ENCODE measurements at places on chromosomes 1 and 21.

DNA sequence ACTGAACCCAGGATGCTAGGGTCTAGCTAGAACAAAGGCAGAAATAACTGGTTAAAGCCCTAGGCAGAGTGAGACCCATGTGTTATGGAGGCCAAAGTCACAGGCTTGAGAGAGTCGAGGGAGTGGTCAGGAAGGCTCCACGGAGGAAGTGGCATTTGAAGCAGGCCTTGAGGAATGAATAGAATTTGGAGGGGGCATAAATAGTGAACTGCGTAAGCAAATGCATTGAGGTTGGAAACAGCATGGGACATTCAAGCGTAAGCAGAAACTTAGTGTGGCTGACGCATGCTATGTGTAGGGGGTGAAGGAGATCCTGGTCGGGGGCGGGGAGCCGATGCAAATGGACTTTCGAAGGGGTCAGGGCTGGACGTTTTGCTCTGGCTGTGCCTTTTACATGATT is 11.5 kb downstream of the AZIN2 start:
- no peak overlapping the region for H3K4me3 ChIP-seq
- DNase-seq, result no peak
- H3K27ac ChIP-seq, result no peak overlapping the region
- H3K27me3 ChIP-seq, result no peaks in the 10 kb centered on the region

- H3K27ac ChIP-seq, result peak overlapping the region; percentile 24
- no peak for DNase-seq
Measured at GRCh38 chr1:209729436-209729835, 24.8 kb downstream of the HSD11B1 start.

DNA sequence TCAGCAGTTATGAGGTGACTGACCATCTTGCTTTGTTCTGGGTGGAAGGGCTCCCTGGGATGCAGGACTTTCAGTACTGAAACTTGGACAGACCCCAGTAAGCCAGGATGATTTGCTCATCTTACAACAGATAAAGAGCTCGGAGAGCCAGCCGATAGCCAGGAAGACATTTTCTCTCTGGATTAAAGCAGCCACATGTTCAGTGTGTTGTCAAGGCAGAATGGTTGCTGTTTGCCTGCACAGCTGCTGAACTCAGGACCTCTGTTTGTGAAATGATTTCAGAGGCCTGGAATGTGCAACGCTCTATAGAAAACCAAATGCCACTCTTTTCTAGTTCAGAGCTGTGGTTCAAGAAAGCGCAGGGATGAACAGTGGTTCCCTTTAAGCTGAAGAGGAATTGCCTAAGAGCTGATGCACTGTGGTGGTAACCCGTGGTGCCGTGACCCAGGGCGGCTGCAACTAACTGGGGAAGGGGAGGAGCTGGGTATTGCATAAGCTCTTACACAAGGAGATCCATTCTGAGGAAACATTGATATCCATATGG is 40.7 kb downstream of the CASQ2 start:
- H3K27me3 ChIP-seq, result no peaks in the 10 kb centered on the region
- H3K27ac ChIP-seq, result no peak overlapping the region
- DNase-seq, result no peak
- H3K36me3 ChIP-seq, result no peaks in the 10 kb centered on the region

DNA sequence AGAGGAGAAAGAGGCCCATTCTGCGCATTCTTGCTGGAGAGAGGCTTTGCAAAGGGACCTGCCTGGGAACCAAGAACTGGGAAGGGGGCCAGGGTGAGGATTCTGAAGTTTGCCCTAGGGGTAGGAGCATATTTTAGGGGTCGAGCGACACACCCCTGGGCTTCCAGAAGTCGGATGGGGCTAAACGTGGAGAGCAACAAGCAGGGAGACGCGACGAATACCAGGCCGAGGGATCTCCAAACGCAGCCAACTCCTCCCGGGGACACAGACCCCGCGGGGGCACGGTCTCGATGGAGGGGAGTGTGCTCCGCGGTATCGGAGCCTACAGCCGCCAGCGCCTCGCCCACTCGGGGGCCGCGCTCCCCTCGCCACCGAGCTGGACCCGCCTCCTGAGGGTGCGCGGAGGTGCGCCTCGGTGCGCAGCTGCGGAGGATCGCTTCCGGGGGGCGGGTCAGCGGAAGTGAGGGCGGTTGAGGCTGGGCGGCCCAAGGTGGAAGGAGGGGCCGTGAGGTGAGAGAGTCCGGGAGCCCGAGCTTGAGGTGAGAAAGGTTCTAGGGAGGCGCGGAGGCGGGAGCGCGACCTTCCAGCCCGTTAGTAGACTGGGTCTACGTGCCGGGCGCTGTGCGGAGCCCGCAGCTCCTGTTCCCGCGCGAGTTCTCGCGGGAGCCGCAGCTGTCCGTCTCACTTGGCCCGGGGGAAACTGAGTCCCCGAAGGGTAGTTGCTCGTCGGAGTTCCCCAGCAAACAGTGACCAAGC is at the start of gene MTFR1L:
MTFR1L (plus strand) TSS at position 464 of the 756 bp plus-strand sequence. CDS start 3,151 bp downstream, outside the sequence.
- H3K36me3 ChIP-seq, result peaks cover 12% of the 10 kb centered on the region
- H3K4me1 ChIP-seq, result peaks cover 35% of the 10 kb centered on the region
- peak within 1 kb of the TSS; percentile 93 for H3K27ac ChIP-seq

DNA sequence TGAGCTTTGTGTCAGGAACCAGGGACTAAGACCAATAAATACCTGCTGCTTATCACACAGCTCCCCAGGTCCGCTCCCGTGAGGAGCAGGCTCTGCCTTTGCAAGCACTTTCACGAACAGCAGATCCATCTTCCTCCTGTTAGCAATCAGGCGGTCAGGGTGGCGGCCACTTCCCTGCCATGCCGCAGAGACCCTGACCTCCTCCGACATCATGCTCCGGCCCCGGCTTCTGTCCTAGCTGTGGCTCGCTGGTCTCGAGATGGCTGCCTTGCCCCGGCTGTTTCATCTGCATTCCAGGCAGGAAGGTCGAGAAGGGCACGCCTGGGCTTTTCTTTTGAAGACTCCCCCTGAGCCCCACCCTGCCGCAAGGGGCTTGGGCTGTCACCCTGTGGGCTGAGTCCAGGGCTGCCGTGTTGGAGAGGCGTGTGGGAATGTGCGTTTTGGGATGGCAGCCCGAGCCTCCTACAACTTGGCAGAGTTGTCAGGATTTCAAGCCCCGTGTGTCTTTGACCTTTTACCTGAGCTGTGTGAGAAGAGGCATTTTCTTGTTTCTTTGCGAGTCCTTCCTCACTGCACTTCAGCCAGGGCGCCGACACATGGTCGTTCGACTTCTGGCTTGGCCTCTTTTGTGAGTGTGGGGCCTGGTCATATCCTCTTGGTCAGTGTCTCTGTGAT is 59.5 kb downstream of the AGPAT3 start:
- peaks cover 13% of the 10 kb centered on the region for H3K36me3 ChIP-seq
- H3K4me1 ChIP-seq, result peaks cover 28% of the 10 kb centered on the region
- no peak overlapping the region for H3K27ac ChIP-seq
- no peak overlapping the region for H3K4me3 ChIP-seq
- no peaks in the 10 kb centered on the region for H3K27me3 ChIP-seq

DNA sequence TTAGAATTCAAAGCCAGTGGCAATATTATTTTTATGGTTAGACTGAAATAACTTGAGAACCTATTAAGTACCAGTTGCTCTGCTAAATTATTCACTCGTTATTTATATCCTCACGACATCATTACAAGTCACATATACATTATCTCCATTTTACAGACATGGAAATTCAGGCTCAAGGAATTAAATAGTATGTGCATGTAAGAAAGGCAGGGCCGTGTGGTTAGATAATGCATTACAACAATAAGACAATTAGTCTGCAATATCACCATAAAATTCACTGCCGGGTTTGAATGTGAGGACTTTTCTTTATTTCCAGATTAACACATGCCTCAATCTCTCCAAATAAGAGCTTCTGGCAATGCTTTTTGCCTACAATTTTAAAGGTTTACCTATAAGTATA is 523.4 kb downstream of the PTBP2 start:
- no peak overlapping the region for H3K4me3 ChIP-seq
- H3K36me3 ChIP-seq, result no peaks in the 10 kb centered on the region
- H3K27me3 ChIP-seq, result no peaks in the 10 kb centered on the region
- DNase-seq, result no peak

DNA sequence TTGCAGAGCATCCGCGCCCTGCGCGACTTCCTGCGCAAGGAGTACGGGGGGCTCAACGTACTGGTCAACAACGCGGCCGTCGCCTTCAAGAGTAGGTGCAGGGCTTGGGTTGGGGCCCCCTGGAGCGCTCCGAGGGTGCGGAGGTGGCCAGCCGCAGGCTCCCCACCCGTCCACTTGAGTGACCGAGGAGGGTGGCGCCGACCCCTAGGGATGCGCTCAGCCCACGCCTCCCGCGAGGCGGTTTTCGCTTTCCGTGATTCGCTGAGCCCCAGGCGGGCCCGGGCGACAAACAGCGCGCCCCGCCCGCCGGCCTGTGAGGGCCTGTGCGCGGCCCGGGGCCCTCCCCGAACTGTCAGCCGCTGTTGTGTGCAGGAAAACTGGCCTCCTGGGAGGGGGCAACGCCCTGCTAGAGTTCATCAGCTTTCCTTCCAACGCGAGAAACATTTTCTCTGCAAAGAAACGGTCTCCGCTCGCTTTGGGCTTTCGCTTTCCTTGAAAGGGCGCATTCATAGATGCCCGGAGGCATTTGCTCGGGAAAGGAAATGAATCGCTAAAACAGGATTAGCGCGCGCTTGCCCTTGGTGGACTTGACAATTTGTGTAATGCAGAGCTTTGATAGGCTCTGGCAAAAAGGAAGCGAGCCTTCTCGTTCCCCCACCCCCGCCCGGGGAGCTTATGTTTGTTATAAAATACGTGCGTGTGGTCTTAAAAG is 668 bp downstream of the CBR3 start:
- peaks cover 5% of the 10 kb centered on the region for H3K27me3 ChIP-seq
- H3K36me3 ChIP-seq, result peaks cover 17% of the 10 kb centered on the region
- peak overlapping the region; percentile 94 for H3K27ac ChIP-seq
- peaks cover 22% of the 10 kb centered on the region for H3K4me1 ChIP-seq
- peak; percentile 68 for DNase-seq
- H3K4me3 ChIP-seq, result peak overlapping the region; percentile 94

DNA sequence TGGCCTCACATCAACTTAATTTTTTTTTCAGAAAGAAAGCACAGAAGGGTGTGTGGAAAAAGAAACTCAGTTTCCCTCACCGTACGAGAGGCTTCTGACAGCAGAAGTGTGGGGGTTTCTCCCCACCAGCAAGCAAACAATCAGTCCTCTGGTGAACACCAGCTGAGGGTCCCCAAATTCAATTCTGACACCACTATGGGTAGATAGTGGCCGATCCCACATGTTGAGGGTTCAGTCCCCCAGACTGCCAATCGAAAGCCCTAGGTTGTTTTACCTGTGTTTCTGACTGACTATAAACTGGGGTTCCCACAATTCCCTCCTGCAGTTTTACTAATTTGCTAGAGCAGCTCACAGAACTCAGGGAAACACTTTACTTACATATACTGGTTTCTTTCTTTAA is 2.1 kb downstream of the IFI6 start:
- peak overlapping the region; percentile 76 for H3K4me3 ChIP-seq
- DNase-seq, result no peak
- no peak overlapping the region for H3K27ac ChIP-seq
- H3K4me1 ChIP-seq, result peaks cover 44% of the 10 kb centered on the region

DNA sequence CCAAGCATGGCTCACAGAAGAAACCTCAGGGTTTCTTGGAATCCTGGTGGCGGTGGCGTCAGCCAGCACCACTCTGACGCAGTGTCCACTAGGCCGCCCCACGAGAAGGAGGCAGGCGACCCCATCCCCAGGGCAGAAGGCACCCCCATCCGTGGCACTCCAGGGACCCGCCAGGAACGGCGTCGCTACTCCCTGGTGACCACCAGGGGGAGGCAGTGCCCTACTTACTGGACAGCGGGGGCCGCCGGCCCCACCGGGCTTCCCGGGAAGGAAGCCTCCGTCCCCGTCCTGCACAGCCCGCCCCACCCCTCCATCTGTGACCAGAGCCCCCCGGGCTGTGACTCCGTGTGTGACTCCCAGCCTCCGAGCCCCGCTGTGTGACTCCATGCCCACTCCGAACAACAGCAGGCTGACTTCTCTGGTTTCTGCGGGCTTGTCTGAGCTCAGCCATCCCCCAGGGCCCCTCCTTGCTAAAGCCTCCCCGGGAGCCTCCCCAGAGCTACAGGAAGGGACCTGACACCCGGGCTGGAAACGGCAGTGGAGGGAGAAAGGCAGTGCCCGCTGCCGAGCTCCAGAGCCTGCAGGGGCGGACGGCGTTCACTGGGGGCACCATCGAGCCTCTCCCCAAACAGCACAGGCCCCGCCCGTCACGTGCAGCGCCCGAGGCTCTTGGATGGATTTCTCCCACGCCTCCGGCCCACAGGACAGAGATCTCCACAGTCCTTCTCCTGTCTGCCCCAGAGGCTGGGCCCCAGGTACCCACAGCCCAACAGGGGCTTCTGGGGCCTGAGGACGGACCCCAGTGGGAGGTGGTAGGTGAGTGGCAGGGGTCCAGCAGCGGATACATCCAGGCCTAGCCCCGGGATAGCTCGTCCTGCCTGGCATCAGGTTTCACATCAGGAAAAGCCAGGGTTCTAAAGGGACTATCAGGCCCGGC is 21.1 kb downstream of the KIF17 start:
- no peaks in the 10 kb centered on the region for H3K36me3 ChIP-seq
- peak; percentile 51 for DNase-seq
- H3K27me3 ChIP-seq, result peaks cover 6% of the 10 kb centered on the region
- H3K4me1 ChIP-seq, result peaks cover 12% of the 10 kb centered on the region
- no peak overlapping the region for H3K27ac ChIP-seq
- peak overlapping the region; percentile 84 for H3K4me3 ChIP-seq

GRCh38 chr1:29319300-29320110 is 83.2 kb downstream of the PTPRU start:
- no peaks in the 10 kb centered on the region for H3K36me3 ChIP-seq
- H3K4me3 ChIP-seq, result no peak overlapping the region
- H3K27ac ChIP-seq, result no peak overlapping the region
- peaks cover 4% of the 10 kb centered on the region for H3K27me3 ChIP-seq
- DNase-seq, result no peak

- no peak for DNase-seq
- no peaks in the 10 kb centered on the region for H3K36me3 ChIP-seq
- H3K27ac ChIP-seq, result no peak overlapping the region
- no peaks in the 10 kb centered on the region for H3K4me1 ChIP-seq
- H3K4me3 ChIP-seq, result no peak overlapping the region
- no peaks in the 10 kb centered on the region for H3K27me3 ChIP-seq
Measured at GRCh38 chr1:95668165-95668564, 434.2 kb downstream of the RWDD3 start.

DNA sequence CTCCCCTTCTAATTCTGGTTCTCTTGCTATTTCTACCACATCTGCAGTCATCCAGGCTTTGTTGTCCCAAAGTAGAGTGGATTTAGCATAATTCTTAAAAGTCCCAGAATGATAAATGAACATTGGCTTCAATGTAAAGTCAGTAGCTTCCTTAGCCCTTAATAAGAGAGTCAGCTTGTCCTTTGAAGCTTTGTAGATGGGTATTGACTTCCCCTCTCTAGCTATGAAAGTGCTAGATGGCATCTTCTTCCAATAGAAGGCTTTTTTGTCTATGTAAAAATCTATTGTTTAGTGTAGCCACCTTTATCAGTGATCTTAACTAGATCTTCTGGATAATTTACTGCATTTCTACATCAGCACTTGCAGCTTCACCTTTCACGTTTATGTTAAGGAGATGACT is 181.4 kb upstream of the B3GALT2 start:
- no peaks in the 10 kb centered on the region for H3K27me3 ChIP-seq
- no peaks in the 10 kb centered on the region for H3K36me3 ChIP-seq
- H3K4me3 ChIP-seq, result peak overlapping the region; percentile 44
- peaks cover 6% of the 10 kb centered on the region for H3K4me1 ChIP-seq

- H3K4me1 ChIP-seq, result no peaks in the 10 kb centered on the region
- no peak for DNase-seq
- no peaks in the 10 kb centered on the region for H3K36me3 ChIP-seq
- H3K4me3 ChIP-seq, result no peak within 1 kb of the TSS
- peaks cover 23% of the 10 kb centered on the region for H3K27me3 ChIP-seq
Measured at GRCh38 chr1:3611170-3612019, at the start of gene MEGF6. MEGF6 (minus strand) TSS chr1:3611508; CDS start chr1:3611268, 240 bp downstream.

GRCh38 chr1:207828485-207829158 is 76.8 kb downstream of the CD46 start:
- H3K27me3 ChIP-seq, result peaks cover 2% of the 10 kb centered on the region
- H3K27ac ChIP-seq, result peak overlapping the region; percentile 67
- peaks cover 24% of the 10 kb centered on the region for H3K36me3 ChIP-seq
- peaks cover 98% of the 10 kb centered on the region for H3K4me1 ChIP-seq
- peak; percentile 36 for DNase-seq
- H3K4me3 ChIP-seq, result no peak overlapping the region

Measured in activated T-helper 1 cell treated with anti-CD3 and anti-CD28 coated beads, Interleukin-12 subunit alpha, Interleukin-12 subunit beta, Interleukin-2, Interleukin-4 antibody, amounts not matched to agents 30 ng/mL and 10 ng/mL and 1 ng/mL, durations not matched to agents 14 hours and 24 hours and 36 hours (primary cell).